ENCODE measurements at places on chromosomes 7 and 10.

GRCh38 chr10:32046151-32046550 lies 10.1 kb downstream of the KIF5B start:
- no peak for DNase-seq

DNA sequence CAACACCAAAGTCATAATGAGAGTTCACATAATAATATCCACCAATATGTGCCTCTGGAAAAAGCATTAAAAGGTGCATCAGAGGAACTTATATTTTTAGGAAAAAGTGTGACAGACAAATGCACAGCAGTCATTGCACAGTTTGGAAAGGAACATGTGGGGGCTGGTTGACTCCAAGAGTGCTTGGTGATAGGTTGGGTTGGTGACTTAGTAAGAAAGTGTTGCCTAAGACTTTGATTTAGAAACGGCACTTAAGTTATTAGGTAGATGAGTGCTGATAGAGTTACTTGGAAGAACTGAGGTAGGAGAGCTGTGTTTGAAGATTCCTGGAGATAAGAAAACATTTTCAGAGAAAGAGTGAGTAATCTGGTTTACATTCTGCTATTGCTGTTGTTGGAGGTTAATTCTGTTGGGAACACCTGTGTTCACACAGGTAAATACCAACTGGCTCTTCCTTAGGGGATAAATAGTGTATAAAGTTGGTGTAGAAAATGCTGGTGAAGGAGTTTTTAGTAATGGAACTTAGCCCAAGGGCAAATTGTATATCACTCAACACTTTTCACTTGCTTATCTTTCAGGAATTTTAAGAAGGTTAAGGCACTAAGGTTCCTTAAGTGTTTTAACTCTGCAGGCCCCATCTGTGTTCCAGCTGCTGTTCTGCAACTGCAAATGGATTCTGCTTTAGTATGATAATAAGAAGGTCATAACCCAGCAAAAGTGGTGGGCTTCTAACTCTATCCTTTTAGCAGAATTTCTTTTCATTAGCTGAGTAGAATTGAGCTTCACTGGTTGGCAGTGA lies 196.1 kb downstream of the NSUN6 start:
- no peak for DNase-seq

DNA sequence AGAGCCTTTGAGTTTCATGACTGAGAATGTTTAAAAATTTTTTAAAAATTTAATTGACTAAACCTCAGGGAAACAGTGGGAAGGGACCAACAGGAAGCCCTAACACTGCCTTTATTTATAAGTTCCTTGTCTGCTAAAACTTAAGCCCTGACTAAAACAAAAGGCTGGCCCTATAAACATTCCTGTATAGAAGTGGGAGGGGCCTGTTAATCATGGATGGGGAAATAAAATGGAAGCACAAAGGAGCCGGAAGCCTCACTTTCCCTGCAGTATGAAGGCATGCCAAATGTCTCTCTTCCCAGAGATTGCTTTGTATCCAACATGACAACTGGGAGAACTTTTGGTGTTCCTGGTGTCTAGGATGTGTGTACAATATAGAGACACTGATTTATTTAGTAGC lies 66.0 kb downstream of the VPS50 start:
- DNase-seq: no peak

DNA sequence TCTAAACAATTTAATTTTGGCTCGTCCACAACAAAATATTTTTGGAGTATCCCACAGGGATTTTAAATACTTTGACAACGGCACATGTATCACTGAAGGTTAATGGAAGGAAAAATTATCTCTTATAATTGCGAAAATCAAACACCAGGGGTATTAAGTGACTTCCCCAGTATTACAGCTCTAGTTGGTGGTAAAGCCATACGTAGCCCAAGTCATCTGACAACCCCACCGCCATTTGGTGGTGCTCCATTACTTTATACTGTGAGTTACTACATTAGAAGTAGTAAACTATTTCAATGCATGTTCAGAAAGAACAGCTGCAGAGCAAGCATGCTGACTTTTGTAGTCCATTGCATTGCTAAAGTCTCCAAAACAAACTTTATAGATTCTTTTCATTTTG lies 179.7 kb downstream of the HGF start:
- DNase-seq: no peak

DNA sequence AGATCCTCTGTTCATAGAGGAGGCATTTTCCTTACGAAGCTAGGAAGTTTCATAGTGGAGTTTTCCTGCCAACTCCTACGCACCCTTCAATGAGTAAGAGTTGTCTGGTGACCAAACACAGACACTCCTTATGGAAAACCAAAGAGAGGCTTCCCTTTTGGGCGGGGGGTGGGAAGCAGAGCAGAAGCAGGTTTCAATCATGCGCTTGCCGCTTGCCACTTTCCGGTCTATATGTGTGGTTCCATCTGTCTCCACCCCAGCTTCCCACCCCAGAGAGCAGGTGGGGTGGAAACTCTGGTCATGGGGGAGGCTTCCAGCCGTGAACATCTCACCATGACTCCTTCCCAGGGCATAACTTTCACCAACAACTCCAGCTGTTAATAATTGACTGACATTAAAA lies 68.8 kb upstream of the GRB10 start:
- no peak for DNase-seq

DNA sequence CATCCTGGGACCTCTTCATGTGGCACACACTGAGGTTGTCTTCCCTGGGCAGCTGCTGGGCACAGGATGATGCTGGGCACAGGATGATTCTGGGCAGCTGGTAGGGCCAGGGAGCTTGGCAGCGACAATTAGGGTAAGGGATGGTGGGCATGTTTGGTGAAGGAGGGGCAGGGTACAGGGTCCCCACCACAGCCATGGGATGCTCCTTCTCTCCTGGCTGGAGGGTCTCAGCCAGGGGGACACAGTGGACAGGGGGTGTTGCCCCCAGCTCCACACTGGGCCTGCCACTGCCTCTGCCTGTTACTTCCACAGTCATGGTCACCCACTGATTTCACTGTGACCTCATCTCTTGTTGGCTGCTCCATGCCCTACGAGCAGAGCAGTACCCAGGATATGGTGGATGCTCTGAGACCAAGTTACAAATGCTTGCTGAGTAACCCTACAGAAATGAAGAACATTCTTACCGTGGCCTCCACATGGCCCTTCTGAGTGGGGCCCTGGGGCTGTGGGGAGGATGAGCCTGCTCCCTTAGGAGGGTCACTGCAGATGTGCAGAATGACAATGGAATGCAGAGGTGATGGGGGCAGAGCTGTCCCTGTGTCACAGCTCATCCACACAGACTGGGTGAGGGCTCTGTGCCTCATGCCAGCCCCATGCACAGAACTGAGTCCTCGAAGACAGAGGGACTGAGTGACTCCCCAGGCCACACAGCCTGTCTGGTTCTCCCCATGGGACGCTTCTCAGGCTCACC lies 28.4 kb upstream of the RET start:
- no peak for DNase-seq

GRCh38 chr10:5461914-5462840 lies 37.2 kb downstream of the CALML5 start:
- no peak for DNase-seq

GRCh38 chr10:129963641-129964501 lies at the start of gene EBF3:
Gene EBF3 (minus strand): TSS chr10:129964274. CDS start chr10:129963768, 506 bp downstream.
- DNase-seq: no peak

GRCh38 chr10:1153251-1153763 lies 97.1 kb downstream of the WDR37 start:
- DNase-seq: no peak

- no peak for DNase-seq
These were observed 954 bp downstream of the FSCN3 start for GRCh38 chr7:127594490-127594889.

DNA sequence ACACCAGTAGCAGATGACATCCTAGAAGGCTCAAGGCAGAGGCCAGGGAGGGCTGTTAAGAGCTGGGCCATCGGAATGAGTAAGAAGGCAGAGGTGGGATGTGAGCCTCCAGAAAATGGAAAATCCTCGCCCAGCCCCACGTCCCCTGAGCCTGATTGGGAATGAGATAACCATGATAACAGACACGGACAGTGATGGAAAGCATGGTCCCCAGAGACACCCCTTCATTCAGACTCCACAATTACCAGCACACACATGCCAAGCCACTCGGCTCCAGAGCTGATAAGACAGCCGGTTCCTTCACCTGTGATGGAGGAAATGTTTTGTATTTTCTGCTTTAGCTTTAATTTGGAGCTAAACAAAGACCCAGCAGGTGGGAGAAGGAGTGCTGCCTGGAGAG lies 106.0 kb downstream of the GRID1 start:
- no peak for DNase-seq

GRCh38 chr10:31526681-31527080 lies 207.7 kb downstream of the ZEB1 start:
- no peak for DNase-seq

GRCh38 chr7:121499624-121500023 lies 103.5 kb upstream of the FAM3C start:
- no peak for DNase-seq

GRCh38 chr7:100667331-100668068 lies 6.0 kb upstream of the GNB2 start:
- no peak for DNase-seq

GRCh38 chr7:20307119-20307518 lies 23.6 kb upstream of the ITGB8 start:
- DNase-seq: no peak

All from cortex of kidney (tissue), 1 donor.